SHP77 treated with DMSO at 0.1 percent for 48 hours (cell line): ENCODE measurements at places on chromosomes 7 and 10.

- DNase-seq: no peak
These were observed 69.0 kb downstream of the DKK1 start for GRCh38 chr10:52383088-52383487.

- DNase-seq: peak; percentile 55
These were observed 162.8 kb upstream of the TNRC18 start for GRCh38 chr7:5586279-5586962.

- DNase-seq: no peak
These were observed 12.4 kb upstream of the JAZF1 start for GRCh38 chr7:28192786-28193585.

- no peak for DNase-seq
These were observed 12.5 kb upstream of the ST7 start for GRCh38 chr7:116940689-116941370.

DNA sequence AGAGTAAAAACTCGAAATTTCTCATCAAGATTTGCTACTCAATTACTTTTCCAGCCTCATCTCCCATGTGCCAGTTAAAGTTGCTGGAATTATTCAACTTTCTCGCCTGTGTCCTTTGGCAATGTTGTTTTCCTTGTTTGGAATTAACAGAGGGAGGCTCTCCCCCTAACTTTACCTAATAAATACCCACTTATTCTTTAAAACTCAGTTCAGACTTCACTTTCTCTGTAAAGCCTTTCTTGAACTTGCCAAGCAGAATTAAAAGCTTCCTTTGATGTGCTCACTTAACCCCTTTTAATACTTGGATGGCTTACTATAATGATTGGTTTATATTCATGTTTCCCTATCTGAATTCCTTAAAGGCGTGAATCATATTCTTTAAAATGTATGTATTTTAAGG, 104.1 kb downstream of the MKLN1 start:
- no peak for DNase-seq

- DNase-seq: peak; percentile 13
These were observed 2.1 kb downstream of the NOS3 start for GRCh38 chr7:150992833-150993302.

GRCh38 chr7:110119883-110120581, 970.9 kb upstream of the LRRN3 start:
- no peak for DNase-seq

DNA sequence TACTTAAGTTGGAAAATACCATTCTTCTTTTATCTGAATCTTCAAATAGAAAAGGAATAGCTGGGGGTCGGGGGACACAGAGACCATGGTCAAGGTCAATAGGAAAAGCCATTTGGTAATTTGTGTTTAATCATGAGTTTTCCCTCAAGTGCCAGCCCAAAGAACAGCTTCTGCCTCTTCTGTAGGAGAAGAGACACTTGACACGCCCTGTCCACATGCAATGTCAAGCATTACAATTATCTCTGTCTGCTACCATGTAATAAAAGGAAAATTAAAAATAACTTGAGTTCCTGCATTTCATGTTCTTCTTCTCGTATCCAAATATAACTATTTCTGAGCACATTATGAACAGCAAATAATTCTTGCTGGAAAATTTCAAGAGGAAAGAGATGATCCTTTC, 241.7 kb downstream of the IPMK start:
- DNase-seq: no peak

DNA sequence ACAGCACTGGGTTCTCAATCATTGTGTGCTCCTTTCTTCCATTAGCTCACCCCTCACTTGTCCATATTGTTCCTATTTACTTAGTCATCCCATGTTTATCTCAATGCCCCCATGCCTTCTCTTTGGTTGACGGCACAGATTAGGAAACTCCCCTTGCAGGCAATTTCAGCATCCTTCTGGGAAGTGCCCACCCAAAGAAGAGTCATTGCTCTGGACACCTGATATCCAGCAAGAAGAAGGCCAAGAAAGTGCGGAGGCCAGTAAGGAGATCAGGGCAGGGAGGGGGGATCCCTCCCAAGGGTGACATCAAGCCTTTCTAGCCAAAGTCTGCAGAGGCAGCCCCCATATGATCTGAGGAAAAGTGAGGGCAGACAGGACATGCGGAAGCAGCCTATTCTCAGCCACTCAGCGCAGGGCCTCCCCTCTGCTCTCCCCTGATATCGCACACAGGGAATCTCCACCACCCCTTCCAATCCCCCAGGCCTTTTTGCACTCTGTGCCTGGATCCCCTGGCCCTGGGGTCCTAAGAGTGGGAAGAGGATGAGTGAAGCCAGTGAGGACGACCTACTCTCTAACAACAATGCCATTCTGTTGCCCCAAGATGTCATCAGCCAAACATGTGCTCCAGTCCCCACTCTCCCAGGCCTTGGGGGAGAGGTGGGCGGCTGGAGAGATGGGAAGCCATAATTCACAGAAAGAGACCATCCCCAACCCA, 1.8 kb downstream of the TRPV6 start:
- DNase-seq: no peak

- DNase-seq: no peak
These were observed 149.6 kb downstream of the BICC1 start for GRCh38 chr10:58662314-58662713.

DNA sequence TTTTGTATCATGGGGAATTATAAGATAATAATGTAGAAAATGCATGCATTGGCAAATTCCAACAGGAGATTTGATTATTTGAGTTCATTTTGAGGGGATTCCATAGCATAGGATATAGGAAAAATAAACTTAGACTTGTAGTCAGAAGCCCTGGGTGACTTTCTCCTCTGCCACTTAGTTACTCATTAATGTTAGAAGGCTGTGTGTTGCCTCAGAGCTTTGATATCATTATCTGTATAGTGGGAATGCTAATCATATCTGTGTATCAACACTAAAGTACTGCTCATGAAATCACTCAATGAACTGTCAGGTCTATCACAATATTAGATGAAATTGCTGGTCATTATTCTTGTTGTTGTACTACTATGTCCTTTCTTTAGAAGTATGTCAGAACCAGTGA, 23.0 kb upstream of the TEX47 start:
- DNase-seq: no peak

- DNase-seq: no peak
These were observed 84.8 kb upstream of the LRGUK start for GRCh38 chr7:134042307-134042706.

DNA sequence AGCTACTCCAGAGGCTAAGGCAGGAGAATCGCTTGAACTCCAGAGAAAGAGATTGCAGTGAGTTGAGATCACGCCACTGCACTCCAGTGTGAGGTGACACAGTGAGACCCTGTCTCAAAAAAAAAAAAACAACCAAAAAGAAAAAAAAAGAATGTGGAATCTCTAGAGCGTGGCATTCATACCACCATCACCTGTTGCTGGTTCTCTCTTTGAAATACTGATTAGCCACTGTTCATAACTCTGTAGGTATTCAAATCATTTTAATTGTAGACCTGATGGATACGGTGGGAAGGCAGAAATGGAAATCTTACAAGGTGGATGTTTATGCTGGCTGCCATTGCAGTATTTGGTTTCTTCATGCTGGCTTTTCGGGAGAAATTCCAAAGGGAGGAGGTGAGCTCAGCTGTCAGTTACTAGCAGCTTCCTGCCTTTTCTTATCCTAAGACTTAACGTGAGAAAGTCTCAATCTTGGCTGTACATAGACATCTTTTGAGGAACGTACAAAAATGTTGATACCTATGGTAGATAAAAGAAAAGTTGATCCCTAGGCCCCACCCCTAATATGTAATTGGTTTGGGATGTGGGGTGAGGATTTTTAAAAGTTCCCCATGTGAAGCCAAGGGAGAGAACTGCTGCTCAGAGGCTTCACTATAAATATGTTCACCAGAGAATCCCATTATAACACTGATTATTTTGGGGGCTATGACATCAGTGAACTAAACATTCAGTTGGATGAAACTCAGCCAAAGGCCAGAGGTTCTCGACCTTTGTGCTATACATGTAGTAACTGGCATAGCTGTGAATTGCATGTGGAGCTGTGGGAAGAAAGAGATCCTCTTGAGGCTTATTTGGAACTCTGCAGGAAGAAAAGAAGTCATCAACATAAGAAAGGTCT, 26.9 kb upstream of the MKLN1 start:
- DNase-seq: no peak
